NCI-H460 (cell line): ENCODE measurements at places on chromosomes 3 and 15.
A peak's percentile ranks its signal among the peaks of the same experiment; 100 is the strongest.

DNA sequence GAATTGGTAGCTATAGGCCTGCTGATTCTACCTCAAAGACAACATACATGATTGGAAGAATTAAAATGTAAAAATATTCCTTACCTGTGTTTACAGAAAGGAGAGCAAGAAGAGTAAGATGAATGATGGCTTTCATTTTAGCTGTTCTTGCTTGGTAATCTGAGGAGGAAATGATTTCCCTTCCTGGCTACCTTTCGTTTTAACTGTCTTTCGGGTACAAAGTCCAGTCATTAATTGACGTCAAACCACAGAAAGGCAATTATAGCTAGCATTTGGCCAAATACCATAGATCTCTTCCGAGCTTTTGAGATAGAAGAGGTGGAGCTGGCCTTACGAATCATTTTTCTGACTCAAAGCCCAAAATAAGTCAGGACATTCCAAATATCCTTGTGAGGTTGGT is at the start of gene MUC13:
MUC13 (minus strand) TSS at position 175 of the 400 bp plus-strand sequence; CDS start at position 136, 39 bp downstream.
- DNase-seq: no peak

DNA sequence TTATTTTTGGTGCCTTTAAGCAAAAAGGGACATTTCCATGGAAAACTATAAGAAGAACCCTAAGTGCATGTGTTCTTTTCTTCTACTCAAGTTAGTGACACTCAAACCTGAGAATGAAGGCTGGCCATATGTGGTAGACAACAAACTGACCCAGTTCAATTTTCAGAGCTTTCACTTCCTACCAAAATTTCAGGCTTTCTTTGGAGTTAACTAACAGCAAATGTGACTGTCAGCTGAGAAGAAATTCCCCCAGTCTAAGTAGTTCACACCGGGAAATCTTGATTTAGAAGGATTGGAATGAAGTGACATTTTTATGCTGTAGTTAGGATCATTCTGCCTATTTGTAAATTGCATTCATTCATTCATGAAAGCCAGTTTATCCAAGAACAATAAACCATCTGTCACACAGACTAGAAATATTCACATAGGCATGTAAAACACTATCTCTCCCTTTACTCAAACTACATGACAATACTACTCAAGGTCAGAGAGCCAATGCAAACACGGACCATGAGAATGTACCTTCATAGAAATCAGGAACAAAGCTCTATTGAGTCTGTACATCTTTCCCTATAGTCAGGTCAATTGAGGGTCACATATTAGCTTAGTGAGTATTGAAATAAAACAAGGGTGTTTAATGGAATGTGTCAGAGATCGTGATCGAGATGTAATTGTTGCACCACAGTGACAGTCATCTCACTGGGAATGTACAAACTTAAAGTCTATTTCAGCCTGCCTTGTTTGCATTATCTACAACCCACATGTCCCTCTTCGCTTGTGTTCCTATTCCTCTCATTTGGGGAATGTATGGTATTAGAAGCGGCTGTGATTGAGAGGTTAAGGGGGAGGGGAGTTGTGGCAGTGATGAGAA is 113.8 kb upstream of the TGFBR2 start:
- DNase-seq: peak; percentile 9

GRCh38 chr3:12574131-12574530 is 17.2 kb downstream of the MKRN2 start:
- no peak for DNase-seq

GRCh38 chr3:120569222-120570057 is 26.7 kb upstream of the NDUFB4 start:
- no peak for DNase-seq

- DNase-seq: no peak
These were observed 408.1 kb upstream of the NR2F2 start for GRCh38 chr15:95922431-95922830.
